ENCODE measurements at places on chromosomes 7 and 10.

DNA sequence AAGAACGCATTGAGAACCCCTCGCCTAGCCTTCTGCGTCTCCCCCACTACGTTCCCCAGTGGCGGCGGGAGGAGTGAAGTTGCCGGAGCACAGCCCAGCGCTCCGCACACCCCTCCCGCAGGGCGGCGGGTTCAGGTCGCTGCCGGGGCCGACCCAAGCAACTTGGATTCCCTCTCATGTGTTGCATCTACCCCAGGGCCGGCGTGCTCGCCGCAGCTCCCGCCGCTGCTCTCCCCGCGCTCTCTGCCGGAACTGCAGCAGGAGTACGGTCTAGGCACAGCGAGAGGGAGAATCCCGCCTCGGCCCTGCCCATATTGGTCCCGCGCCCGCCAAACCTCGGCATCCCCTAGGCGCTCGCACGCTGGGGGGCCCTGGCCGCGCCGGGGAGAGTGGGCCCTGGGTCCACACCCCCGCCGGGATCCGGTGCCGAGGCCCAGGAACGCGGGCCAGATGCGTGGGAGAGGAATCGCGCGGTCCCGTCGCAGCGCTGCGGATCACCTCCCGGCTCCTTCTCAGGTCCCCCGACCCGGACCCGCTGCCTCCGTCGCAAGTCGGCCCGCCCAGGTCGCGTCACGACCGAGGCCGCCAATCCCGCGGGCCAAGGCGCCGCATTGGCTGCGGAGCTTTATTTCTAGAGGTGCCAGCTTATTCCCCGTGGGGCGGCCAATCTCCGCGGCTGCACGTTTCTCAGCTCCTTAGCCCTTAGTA lies 648 bp upstream of the TMEM243 start:
- H3K27me3 ChIP-seq: peaks cover 36% of the 10 kb centered on the region
- H3K27ac ChIP-seq: peak overlapping the region; percentile 76
- peak overlapping the region; percentile 62 for H3K4me3 ChIP-seq
- H3K4me1 ChIP-seq: peaks cover 36% of the 10 kb centered on the region
- peaks cover 16% of the 10 kb centered on the region for H3K36me3 ChIP-seq

DNA sequence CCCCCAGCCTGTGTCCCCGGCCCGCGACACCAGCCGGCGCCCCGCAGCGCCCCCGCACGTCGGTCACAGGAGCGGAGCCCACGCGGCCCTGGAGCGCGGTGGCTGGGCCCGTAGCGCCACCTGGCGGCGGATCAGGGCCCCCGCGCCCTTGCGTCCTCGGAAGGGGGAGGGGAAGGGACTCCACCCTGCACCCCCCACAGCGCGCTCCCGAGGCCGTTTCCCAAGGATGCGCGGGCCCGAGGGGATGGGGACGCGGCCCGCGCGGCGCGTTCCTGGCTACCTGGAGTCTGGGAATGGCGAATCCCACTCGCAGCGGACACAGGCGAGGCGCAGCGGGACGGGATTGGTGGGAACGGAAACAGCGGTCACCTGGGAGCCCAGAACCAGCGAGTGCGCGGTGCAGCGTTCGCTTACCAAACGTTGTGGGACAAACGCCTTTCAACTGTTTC lies 23.8 kb upstream of the MKI67 start:
- H3K27me3 ChIP-seq: no peaks in the 10 kb centered on the region
- H3K4me1 ChIP-seq: peaks cover 5% of the 10 kb centered on the region
- H3K27ac ChIP-seq: no peak overlapping the region
- peak; percentile 74 for DNase-seq
- no peak overlapping the region for H3K4me3 ChIP-seq

DNA sequence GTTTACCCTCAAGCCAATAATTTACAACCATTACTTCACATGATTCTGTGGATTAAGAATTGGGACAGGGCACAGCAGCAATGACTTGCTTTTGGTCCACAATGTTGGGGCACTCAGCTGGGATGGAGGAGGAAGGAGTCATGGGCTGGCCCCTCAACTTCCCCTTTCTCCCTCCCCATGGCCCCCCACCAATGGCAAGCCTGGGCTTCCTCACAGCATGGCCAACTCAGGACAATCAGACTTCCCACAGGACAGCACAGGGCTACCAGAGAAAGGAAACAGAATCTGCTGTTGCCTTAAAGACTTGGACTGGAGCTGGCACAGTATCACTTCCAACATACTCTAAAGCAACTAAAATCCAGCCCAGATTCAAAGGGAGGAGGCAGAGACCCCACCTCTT lies 160.7 kb downstream of the PTPN20 start:
- no peak overlapping the region for H3K4me3 ChIP-seq
- H3K36me3 ChIP-seq: no peaks in the 10 kb centered on the region
- H3K4me1 ChIP-seq: no peaks in the 10 kb centered on the region
- no peak for DNase-seq
- H3K27me3 ChIP-seq: no peaks in the 10 kb centered on the region

GRCh38 chr7:134126146-134126545 lies 994 bp upstream of the LRGUK start:
- DNase-seq: no peak
- peaks cover 20% of the 10 kb centered on the region for H3K4me1 ChIP-seq
- H3K27ac ChIP-seq: no peak overlapping the region
- peaks cover 3% of the 10 kb centered on the region for H3K27me3 ChIP-seq
- H3K36me3 ChIP-seq: no peaks in the 10 kb centered on the region
- no peak overlapping the region for H3K4me3 ChIP-seq

- peaks cover 72% of the 10 kb centered on the region for H3K36me3 ChIP-seq
- H3K27me3 ChIP-seq: no peaks in the 10 kb centered on the region
- no peak overlapping the region for H3K4me3 ChIP-seq
- peaks cover 28% of the 10 kb centered on the region for H3K4me1 ChIP-seq
- DNase-seq: no peak
Measured at GRCh38 chr7:1889556-1890181, 219.6 kb downstream of the ELFN1 start.

DNA sequence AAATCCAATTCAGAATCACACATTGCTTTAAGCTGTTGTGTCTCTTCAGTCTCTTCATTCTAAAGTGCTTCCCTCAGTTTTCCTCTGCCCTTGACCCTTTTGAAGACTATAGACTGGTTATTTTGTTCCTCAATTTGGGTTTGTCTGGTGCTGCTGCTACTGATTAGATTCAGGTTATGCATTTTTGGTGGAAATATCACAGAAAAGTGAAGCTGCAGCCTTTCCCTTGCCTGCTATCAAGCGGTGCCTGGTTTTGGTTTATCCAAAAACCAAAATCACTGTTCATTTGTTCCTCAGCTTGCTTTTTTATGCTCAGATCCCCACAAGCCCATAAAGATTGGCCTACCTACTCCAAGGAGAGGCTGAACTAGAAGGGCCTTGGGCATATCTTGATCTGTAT lies 55.2 kb downstream of the ELMO1 start:
- no peak overlapping the region for H3K27ac ChIP-seq
- H3K4me1 ChIP-seq: no peaks in the 10 kb centered on the region
- no peaks in the 10 kb centered on the region for H3K36me3 ChIP-seq
- DNase-seq: no peak
